ENCODE measurements at places on chromosomes 7 and 10.
A peak's percentile ranks its signal among the peaks of the same experiment; 100 is the strongest.

GRCh38 chr10:89327803-89328441 is at the start of gene IFIT3:
Gene IFIT3 (plus strand): TSS chr10:89327997. CDS start chr10:89328074, 77 bp downstream.
- peak; percentile 47 for DNase-seq

- DNase-seq, result no peak
These were observed 15.9 kb downstream of the LAMB4 start for GRCh38 chr7:108114117-108114841.

DNA sequence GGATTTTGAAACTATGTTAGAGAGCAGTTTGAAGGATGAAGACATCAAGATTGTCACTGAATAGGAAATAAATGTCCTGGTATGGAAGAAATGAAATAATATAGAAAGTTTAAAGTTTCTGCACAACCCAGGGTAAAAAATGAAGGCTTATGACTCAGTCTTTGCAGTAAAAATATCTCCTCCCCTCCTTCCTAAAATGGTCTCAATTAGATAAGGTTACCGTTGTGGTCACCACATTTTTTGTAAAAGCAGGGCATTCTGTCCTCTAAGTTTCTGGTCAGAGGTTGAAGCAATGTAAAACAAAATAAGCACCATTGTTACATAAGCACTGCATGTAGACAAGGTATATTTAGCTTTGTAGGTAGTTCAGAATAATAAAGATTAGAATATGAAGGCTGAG is 403.5 kb downstream of the SUGCT start:
- DNase-seq, result no peak

GRCh38 chr10:53269482-53269881 is 496.9 kb upstream of the MBL2 start:
- no peak for DNase-seq

DNA sequence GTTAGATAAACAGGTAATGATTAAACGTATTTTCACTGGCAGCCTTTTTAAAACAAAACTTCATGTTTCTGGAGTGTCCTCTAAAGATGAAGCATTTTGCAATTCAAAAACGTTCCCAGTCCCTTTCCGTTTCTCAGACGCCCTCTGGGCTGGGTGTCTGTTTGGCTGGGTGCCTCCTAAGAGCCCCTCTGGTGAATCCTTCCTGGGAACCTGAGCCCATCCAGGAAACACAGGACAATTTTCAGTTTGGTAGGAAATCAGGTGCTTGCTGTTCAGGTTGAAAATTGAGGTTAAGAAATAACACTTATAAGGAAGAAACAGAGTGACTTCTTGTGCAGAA is 76.7 kb downstream of the CHN2 start:
- no peak for DNase-seq

DNA sequence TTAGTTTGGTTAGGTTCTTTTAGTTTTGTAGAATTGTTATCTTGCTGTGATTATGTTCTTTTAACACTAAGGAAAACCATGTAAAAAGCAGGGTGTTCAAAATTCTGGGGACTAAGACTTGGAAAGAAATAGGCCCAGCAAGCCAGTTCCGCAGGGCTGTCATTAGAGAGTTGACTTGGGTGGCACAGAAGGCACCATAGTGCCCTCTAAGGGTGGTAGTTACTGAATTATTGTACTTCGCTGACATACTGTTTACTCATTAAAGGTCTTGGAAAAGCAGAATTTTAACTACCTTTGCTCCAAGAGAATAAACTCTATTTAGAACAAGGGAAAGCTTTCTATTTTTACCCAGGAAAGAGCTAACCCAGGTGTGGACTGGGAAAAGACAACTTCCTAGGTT is 86.5 kb downstream of the OTUD1 start:
- peak; percentile 27 for DNase-seq

- no peak for DNase-seq
These were observed 4.5 kb downstream of the VGF start for GRCh38 chr7:101160910-101161309.

GRCh38 chr10:132580617-132581016 is 43.0 kb downstream of the INPP5A start:
- no peak for DNase-seq

DNA sequence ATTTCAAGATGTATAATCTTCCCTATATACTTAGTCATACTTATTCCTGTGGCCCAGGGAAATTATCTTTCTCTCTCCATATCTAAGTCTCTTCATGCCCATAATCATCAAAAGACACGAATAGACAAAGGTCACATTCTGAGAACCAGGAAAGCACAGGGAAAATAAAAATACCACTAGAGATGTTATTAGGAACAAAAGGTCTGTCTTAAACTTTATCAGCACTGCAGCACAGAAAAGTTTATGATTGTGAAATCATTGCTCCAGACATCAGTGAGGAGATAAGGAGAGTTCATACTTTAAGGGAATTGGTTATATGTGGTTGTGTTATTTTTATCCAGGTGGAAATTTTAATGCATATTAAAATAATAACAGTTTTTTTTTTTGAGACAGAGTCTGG is 974.6 kb upstream of the CELF2 start:
- DNase-seq, result no peak

GRCh38 chr10:71451754-71452153 is 55.0 kb downstream of the CDH23 start:
- DNase-seq, result no peak

DNA sequence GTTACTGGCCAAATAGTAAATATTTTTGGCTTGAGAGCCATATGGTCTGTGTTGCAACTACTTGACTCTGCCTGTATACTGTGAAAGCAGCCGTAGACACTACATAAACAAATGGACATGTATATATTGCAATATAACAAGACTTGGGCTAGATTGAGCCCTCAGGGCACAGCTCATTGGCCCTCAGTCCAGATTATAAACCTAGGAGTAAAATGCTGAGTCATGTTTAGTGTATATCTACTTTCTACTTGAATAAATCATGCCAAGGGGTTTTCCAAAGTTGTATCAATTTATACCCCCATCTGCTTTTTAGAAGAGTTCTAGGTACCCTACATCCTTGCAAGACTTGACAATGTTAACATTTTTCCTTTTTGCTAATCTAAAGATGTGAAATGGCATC is 27.4 kb upstream of the POU6F2 start:
- no peak for DNase-seq

- no peak for DNase-seq
These were observed 167.9 kb upstream of the ZMIZ1 start for GRCh38 chr10:78900715-78901430.

DNA sequence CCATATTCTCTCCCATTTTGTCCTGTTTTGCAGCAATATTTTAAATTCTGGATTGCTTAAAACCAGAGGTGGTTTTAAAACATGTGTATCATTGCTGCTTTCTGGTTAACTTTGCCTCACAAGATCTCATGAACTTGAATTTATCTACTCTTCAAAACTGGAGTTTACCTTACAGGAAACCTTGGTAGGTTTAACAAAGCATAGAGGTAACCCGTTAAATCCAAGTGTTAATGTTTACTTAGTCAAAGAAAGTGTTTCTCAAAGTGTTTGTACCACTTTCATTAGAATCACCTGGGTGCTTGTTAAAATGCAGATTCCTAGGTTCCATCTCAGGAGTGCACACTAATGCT is 44.0 kb upstream of the VDAC2 start:
- DNase-seq, result no peak

- peak; percentile 52 for DNase-seq
These were observed 154.1 kb upstream of the ZMIZ1 start for GRCh38 chr10:78914502-78915189.

DNA sequence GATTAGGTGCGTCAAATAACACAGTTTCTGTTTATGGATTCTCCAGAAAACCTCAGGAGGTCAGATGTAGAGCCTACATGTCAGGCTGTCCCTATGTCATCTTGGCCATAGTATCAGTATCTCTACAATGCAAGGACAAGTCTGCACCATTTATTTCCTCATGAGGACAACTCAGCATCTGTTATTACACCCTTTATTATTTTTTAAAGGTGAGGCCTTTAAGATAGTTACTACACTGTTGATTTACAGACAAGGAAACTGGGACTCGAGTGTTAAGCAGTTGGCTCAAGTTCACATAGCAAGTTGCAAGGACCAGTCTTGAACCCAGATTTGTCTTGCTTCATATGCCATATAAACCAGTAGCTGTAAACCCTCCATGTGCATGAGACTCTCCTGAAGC is 23.2 kb upstream of the PPA1 start:
- DNase-seq, result no peak

- DNase-seq, result no peak
These were observed 12.4 kb upstream of the HOXA2 start for GRCh38 chr7:27114881-27115220.

- DNase-seq, result no peak
These were observed 44.6 kb downstream of the TAX1BP1 start for GRCh38 chr7:27784399-27785053.

- no peak for DNase-seq
These were observed 737 bp downstream of the CNNM2 start for GRCh38 chr10:102918817-102919245.

DNA sequence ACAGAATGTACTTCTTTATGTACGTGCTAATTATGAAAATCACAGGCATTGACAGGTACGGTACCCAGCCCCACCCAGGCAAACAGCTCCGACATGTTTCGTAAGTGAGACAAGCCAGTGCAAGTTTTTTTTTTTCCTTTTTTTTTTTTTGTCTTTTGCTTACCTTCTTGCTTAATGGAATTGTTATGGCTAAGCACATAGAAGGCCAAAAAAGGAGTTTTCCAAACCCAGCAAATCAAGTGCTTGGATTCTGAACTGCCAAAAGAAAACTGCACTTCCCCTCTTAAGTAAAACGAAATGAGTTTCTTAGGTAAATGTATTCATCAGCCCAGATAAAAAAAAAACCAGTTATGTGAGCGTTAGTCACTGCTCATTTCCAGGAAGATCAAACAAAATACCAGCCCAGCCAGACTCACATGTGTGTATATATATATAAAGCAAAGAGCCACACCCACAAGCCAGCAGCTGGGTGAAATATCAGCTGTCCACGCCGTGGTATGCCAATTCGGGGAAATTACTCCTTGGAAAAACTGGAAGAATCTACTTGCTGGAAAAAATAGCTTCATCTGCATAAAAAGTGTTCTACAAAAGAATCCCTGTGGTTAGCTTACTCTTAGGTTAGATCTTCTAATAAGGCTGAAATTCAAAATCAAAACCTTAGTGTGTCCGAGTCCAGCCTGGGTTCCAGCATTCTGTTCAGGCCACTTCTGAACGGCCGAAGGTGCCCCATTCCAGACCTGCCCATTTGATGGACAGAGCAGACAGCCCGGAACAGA is 8.0 kb downstream of the KLF6 start:
- DNase-seq, result no peak

DNA sequence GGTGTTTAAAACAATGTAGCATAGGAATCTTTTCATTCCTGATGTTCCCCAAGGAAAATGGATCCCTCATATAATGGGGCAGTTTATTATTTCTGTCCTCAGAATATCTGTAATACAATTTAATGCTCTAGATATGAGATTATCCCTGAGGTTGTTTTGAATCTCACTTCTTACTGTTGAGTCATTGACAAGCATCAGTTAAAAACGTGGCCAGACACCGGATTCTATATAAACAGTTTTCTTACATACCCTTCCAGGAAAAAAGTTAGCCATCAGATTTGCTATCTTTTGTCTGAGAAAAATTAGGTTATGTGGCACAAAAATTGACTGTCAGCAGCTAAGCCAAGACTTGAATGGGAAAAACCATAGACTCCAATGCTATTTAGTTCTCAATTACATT is 539.8 kb upstream of the CELF2 start:
- no peak for DNase-seq

GRCh38 chr10:115849197-115849596 is 423.8 kb downstream of the GFRA1 start:
- DNase-seq, result no peak

DNA sequence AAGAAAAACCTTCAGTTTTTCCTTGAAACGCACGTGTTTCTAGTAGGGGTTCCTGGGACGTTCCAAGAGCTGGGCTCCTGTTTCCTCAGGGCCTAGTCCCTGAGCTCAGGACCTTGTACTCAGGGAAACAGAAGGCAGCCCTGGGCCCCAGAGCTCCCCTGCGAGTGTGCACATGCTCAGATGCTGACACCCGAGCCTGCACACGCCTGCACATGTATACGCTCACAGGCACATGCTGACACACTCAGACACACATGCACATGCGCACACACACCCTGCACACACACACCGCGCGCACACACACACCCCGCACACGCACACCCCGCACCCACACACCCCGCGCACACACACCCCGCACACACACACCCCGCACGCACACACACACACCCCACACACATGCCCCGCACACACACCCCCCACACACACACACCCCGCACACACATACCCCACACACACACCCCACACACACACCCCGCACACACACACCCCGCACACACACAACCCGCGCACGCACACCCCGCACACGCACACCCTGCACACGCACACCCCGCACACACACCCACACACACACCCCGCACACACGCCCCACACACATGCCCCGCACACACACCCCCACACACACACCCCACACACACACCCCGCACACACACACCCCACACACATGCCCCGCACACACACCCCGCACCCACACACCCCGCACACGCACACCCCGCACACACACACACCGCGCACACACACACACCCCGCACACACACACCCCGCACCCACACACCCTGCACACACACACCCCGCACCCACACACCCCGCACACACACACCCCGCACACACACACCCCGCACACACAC is 52.2 kb downstream of the CALML3 start:
- no peak for DNase-seq

GRCh38 chr10:61257956-61258496 is 195.2 kb downstream of the TMEM26 start:
- no peak for DNase-seq

GRCh38 chr7:82210416-82211184 is 233.0 kb downstream of the CACNA2D1 start:
- no peak for DNase-seq

GRCh38 chr10:116210588-116211346 is 62.2 kb downstream of the GFRA1 start:
- no peak for DNase-seq

DNA sequence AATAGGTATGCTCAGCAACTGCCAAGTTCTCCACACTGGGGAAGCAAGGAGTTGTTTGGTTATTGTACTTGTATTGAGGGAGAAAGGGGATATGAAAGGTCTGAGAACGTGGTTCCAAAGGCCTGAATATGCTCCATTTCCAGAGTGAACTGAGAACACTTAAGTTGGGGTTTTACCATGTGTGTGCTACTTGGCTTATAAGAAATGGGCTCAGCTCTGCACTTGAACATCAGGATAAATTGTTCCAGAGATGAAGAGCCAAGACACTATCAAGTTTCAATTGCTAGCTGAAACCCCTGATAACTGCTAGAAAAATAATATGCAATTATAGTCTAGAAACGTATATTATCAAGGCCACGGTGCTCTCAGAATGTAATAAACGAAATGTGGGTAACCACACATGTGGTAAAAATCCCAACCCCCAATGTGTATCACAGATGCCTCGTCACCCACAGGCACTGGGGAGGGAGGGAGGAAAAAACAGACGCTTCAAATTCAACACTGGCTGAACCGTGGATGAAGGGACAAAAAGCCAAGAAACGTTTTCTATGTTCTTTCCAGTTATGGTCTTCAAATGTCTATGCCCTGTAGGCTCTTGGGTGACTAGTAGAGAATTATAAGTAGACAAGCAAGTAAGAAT is 16.3 kb downstream of the ELMO1 start:
- DNase-seq, result no peak

DNA sequence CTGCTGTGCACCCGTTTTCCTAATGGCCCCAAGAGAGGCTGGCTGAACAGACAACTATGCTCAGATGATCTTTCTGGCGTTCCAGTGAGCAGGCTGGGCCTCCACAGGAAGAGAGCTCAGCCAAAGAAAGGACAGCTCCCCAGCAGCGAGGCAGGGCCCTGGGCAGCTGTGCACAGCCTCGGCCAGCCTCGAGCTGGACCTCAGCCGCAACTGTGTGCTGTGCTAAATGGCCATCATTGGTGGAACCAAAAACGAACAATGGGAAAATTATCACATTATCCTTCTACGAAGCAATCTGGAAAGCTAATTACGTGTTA is 97.5 kb downstream of the CTBP2 start:
- DNase-seq, result peak; percentile 75

GRCh38 chr10:86303626-86304025 is 63.0 kb downstream of the GRID1 start:
- DNase-seq, result no peak
